Erythroblast (primary cell): ENCODE measurements at places on chromosomes 1 and 21.

DNA sequence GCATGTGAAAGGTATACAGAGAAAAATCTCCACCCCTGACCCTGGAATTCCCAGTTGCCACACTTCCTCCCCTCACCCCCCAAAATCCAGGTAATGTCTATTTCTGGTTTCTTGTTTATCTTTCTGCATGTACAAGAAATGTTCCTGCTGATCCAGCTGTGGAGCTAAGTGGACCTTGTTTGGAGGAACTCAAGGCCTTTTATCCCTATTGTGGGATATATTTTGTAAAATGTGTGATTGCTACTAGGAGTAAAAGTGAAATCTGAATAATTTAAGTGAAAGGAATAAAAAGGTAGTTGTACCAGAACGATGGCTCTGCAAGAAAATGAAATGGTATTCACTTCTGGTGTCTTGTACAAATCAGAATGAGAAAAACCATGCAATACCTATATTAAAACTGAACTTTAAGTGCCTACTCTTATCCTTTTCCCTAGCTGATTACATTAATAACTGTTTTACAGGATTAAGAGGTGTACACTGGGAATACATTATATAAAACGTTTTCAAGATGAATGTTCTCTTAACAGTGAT is 3.0 kb downstream of the SPEN start:
- no peak for DNase-seq

DNA sequence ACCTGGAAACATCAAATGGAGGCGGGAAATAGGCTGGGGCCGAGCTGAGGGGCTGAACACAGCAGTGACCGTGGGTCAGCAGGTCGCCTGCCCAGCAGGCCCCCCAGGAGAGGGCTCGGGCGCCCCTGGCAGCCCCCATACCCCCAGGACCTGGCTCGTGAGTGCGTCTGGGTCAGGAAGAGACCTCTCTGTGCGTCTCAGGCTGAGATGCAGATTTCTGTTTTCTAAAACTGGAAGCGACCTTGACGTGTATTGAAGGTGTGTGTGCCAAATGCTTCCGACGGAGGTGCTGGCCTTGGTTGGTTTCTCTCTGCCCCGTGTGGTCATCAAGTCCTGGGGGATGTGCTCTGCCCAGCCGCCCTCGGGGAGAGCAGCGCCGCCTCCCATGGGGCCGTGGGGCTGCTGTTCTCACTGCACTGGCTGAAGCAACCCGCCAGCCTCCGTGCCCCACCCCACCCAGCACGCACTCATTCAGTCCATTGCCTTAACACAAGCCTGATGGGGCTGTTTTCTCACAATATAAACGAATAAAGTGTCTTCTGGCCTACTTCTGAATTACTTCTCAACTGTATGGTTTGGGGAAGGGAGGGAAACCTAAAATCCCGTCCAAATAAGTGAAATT is 7.4 kb downstream of the PEX10 start:
- DNase-seq = no peak

GRCh38 chr21:37266515-37267221 is 466 bp downstream of the VPS26C start:
- peak; percentile 80 for DNase-seq

DNA sequence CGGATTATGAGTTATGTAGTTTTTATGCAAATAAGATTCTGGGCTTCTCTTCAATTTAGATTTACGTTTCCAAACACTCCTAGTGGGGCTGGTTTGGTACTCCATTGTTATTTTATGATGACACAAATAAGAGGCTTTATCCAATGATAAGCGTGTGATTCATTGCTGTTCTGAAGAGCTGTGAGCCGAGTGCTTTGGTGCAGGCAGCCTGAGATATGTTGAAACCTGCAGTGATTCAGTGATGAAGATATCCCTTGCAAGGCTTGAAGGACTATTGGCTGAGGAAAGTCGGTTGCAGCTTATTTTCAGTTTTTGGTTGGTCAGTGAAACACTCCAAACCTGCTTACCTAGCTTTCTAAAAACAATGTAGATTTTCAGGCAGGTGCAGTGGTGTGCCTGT is 112.2 kb downstream of the RYR2 start:
- DNase-seq = no peak

DNA sequence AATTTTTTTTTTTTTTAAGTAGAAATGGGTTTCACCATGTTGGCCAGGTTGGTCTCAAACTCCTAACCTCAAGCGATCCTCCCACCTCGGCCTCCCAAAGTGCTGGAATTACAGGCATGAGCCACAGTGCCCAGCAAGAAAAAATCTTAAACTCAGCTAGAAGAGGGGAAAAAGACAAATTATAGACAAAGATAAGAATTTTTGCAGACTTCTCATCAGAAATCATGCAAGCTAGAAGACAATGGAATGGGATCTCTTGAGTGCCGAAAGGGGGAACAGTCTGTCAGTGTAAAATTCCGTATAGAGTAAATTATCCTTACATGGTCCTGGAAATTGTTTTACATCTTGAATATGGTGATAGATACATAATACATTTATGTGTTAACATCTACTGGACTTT is 294.4 kb downstream of the CAMTA1 start:
- DNase-seq = no peak

DNA sequence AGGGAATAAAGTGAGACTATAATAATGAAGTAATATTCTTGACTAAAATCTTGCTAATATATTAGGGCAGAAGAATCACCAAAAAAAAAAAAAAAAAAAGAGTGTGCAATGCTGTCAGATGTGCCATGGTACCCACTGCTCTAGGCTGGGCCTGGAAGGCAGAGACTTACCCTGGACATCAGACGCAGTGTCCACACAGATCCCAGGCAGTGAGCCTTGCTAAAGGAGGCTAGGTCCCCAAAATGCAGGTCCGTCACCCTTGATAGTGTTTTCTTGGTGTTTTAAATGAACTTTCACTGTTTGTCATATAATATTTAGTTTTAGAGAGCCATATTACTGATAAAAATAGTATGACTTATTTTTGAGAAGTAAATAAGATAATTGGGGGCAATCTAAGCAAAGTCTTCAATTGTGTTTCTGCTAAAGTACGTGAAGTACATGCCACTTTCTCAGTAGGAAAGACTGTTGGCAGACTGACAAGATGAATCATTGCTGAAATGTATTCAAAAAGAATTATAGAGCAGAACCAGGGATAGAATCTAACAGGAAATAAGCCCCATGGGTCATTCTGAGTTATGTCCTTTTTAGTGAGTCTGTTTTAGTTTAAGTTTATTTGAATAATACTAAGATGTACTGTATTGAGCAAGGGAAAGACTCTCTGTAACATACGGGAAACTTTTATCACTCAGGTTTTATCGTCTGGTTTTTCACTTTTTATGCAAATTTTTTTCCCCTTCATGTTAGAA is 74.6 kb upstream of the PDC start:
- DNase-seq = no peak
